ENCODE measurements at places on chromosomes 7 and 10.

- DNase-seq: peak; percentile 80
These were observed at the start of gene TSPAN12 for GRCh38 chr7:120857588-120858573. Gene TSPAN12, minus strand, starts transcription at chr7:120858144. Its CDS starts 1,381 bp downstream, at chr7:120856763.

DNA sequence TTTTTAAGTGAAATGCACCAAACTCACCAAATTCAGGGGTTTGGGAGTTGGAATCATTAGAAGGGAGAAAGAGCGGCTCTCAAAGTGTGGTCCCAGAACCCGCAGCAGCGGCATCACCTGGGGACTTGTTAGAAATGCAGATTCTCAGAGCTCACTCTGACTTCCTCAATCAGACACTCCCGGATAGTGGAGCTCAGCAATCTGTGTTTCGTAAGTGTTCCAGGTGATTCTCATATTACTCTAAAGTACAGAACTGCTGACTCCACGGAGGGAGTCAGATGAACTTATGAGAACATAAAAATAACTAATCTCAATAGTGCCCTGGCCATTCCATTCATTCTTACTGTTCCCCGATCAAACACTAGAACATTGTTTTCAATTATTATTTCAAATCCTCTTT lies 358.7 kb upstream of the MYO3A start:
- no peak for DNase-seq

DNA sequence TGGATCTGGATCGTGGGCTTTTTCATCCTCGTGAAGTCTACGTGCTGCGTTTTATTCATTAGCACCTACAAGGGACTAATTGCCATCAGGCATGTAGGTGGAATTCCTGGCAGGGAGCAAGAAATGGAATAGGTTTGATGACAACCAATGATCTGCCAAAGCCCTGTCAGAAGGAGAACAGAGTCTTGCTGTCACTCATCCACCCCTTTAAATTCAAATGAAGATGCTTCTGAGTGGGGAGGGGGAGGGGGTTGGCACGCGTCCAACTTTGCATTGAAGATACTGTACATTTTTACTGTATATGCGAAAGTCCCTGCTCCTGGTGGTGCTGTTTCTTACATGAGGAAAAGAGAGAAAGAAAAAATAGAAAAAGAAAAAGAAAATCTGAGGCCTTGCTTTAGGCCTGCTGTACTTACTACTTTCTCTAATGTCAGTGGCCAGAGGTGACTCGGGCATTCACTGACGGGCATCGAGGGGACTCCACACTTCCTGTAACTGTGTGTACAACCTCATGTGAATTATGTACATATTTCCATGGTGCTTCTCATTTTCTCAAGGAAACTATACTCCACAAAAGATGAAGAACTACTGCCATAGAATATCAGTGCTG lies 569.1 kb downstream of the INHBA start:
- DNase-seq: no peak

DNA sequence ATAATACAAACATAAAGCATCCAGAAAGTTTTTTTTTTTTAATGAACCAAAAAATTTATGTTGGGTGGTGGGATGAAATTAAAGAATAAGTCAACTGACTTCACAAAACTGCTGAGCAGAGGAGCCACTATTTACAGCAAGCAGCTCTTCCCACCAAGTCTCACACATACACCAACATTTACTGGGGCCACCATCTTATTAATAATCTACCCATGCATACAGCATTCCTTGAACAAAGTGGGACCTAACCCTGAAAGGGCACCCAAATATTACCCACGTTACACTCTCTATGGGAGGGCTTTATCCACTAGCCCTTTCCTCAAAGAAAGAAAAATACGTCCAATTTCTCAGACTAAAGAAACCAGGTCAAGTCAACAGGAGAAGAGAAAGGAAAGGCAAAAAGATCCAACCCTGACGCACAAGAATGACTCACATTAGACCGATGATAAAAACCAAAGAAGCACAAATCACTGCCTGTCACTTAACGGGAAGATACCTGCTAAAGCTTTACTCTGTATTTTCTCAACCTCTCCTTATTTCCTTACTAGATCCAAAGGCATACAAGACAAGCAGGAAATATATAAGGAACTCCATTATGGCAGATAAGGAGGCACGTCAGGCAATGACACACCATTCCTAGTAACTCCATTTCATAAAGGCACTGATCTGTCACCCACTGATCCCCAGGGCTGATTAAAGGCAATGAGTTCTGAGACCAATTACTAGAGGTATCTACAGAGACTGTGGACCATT lies 141.8 kb upstream of the ASAH2 start:
- no peak for DNase-seq

- DNase-seq: peak; percentile 62
These were observed 145.0 kb upstream of the CALCR start for GRCh38 chr7:93719546-93719945.

DNA sequence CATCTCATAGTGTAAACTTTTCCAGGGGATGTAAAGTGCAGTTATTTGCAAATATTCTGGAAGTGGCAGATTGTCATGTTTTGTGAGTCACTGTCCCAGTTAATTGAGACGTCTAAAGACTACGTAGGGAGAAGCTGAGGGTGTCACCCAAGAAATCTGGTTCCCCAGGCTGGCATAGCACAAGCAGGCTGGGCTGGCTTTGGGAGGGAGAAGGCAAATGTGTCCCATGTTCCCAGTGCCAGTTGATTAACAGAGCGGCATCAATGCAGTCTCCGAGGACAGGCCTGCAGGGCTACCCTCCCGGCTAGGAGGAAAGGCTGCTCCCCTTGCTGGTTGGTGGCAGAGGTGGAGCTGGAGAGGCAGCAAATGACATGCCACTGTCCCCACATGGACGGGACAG lies 388.3 kb upstream of the MKI67 start:
- DNase-seq: no peak

GRCh38 chr7:99562114-99562784 lies 3.8 kb downstream of the ZNF655 start:
- DNase-seq: peak; percentile 15

- DNase-seq: no peak
These were observed 24.9 kb downstream of the CYP17A1 start for GRCh38 chr10:102812231-102812876.

- DNase-seq: no peak
These were observed 461 bp upstream of the ETV1 start for GRCh38 chr7:13989949-13990305.

GRCh38 chr10:123645016-123645415 lies 21.1 kb upstream of the GPR26 start:
- DNase-seq: no peak

GRCh38 chr10:102660888-102661657 lies 16.8 kb downstream of the TRIM8 start:
- DNase-seq: peak; percentile 68

DNA sequence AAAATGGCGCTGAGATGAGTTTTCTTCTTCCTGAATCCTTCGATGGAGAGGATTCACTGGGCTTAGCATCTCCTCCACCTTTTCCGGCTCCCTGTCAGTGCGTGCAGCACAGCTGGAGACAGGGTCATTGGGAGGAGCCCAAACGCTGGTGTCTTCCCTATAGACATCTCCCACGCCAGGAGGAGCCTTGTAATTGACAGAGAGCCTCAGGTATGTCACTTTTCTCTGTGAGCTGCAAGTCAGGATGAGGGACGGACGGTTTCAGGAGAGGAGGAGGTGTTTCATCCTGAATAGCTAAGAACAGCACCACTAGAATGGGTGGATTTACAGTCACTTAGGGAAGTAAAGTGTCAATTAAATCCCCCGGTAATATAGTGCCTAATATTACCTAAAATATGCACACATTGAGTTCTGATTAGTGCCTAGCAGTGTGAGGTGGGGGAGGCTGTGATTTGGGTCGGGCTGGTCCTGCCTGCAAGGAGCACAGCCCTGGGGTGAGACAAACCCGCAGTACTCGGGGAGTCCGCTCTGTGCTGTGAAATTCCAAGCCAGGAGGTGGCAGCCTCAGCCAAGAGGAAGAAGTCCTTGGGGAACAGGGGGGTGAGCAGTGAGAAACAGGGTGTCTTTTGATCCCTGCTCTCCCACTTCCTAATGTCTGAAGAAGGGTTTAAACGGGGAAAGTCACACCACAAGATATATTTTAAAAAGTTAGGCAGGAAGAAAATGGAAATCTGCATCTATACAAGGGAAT lies 28.2 kb downstream of the IL15RA start:
- DNase-seq: peak; percentile 76

GRCh38 chr10:72525277-72525676 lies 100.6 kb downstream of the MICU1 start:
- peak; percentile 40 for DNase-seq

GRCh38 chr10:44946205-44946604 lies 13.4 kb upstream of the RASSF4 start:
- peak; percentile 57 for DNase-seq

DNA sequence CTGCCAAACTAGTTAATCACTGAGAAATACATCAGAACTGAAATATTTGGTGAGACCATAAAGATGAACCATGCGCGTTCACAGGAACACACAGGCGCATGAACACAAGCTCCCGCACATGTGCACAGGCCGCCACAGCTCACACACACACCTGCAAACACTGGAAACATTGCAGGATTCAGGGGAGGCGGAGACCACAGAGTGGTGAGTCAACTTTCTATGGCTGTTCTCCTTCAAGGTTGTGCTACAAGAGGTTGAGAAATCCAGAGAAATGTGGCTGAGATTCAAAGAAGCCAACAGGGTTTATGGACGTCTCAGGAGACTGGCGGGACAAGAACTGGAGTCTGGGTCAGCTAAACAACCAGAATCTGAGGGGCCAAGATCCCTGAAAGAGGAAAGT lies 17.8 kb downstream of the ESYT2 start:
- peak; percentile 72 for DNase-seq

DNA sequence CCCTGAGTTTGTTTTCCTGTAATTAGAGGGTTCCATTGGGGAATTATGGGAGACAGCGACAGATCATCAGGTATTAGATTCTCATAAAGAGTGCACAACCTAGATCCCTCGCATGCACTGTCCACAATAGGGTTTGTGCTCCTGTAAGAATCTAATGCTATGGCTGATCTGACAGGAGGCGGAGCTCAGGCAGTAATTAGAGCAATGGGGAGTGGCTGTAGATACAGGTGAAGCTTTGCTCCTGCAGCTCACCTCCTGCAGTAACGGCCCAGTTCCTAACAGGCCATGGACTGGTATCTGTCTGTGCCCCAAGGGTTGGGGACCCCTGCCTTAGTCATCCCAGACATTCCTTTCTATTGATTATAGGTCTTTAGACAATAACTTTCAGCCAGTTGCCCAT lies 894 bp upstream of the ZSCAN21 start:
- no peak for DNase-seq

DNA sequence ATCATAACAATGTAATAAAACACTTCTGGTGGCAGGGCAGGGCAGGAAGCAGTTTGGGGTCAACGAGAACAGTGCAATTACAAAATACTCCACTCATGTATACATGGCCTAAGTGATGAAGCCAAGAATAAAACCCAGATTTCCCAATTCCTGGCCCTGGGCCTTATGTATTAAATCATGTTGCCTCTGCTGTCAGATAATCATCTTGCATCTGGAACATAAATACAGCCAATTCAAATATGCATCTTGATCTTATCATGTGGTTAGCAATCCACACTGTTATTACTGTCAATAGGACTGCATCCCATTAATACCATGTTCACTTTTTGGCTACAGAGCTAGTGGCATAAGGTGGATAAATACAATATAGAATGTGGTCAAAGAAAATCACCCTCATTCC lies 186.5 kb upstream of the SLC25A13 start:
- DNase-seq: no peak

GRCh38 chr7:4240042-4240441 lies 442.1 kb upstream of the FOXK1 start:
- DNase-seq: no peak

- DNase-seq: no peak
These were observed 101.1 kb downstream of the MAGI2 start for GRCh38 chr7:79352323-79352722.

DNA sequence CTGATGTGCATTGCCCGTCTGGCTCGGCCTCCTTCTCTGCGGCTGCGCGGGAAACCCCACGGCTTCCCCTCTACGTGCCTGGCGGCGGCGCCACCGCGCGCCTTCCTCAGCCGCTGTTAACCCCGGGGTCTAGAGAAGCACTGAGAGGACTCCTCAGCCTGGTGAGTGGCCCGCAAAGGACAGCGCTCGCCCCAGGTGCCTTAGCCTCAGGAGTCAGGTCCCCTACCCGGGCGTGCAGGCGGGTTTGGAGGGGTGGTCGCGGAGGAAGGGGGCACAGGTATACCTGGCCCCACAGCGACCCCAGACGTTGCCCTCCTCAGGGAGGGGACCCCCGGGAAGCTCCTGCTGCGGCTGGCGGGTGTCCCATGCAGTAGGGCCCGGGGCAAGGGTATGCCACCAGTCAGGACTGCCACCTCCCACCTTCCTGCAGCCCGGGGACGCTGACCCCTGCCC lies 51.0 kb downstream of the ARL5B start:
- no peak for DNase-seq

GRCh38 chr7:100486753-100487446 lies 3.2 kb downstream of the NYAP1 start:
- peak; percentile 30 for DNase-seq

DNA sequence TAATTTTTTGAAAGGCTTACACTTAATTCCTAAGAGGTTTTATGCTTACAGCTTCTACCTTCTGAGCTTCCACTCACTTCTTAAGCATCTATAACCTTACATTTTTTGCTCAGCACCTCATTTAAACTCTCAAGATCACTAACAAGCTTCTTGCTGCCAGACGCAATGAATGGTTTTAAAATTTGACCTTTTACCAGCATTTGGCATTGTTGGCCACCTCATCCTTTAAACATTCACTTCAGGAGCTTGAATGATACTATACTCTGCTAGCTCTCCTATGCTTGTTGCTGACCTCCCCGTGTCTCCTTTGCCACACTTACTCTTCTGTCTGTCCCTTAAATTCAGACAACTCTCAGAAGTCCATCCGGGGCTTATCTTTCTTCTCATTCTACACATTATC lies 37.7 kb upstream of the ODAD2 start:
- DNase-seq: peak; percentile 58

DNA sequence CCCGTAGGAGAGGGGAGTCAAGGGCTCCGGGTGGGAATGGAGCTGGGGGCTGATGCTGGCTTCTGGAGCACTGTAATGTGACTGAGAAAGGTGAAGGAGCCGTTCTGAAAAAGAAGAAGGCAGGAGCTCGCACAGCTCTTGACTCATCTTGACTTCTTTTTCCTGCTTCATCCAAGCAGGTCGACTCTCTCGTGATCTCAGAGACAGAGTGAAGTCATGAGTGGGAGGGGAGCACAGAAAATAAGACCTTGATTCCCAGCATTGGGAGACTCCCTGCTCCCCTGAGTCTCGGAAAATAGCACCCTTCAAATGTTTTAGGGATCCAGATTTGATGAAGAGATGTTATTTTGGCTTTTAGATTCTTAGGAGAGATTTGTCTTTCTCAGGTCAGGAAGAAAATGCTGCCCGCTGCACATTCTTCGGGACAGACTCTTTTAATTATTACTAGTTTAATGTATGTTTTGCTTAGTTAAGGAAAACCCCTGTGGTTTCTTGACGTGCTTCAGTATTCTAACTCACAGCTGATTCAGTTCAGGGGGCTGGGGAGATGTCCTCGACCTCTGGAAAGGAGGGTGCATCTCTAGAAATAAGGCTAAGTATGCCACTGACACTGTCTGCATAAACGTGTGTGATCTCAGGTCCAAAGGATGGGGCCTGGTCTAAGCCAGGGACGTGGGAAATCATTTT lies 34.1 kb downstream of the EGFR start:
- DNase-seq: peak; percentile 87

GRCh38 chr7:121138262-121138933 lies 149.9 kb downstream of the CPED1 start:
- DNase-seq: no peak

GRCh38 chr7:157337316-157338149 lies 729 bp downstream of the DNAJB6 start:
- DNase-seq: peak; percentile 88

Measured in GM23248 (cell line).